ENCODE measurements at places on chromosomes 13 and 19. TPM values are rescaled to one million over a fixed set of nuclear protein-coding genes. Genes with fewer than 3 reads are reported as not detected.

The SHANK1 gene
- total RNA-seq: 6.5 TPM

The CPB2 gene
- not detected for total RNA-seq

The GMIP gene
- total RNA-seq: 18.5 TPM

The CNFN gene
- 4.1 TPM for total RNA-seq

The ZNF728 gene
- not detected for total RNA-seq

The TRAPPC2B gene
- total RNA-seq: 13.0 TPM

DNA sequence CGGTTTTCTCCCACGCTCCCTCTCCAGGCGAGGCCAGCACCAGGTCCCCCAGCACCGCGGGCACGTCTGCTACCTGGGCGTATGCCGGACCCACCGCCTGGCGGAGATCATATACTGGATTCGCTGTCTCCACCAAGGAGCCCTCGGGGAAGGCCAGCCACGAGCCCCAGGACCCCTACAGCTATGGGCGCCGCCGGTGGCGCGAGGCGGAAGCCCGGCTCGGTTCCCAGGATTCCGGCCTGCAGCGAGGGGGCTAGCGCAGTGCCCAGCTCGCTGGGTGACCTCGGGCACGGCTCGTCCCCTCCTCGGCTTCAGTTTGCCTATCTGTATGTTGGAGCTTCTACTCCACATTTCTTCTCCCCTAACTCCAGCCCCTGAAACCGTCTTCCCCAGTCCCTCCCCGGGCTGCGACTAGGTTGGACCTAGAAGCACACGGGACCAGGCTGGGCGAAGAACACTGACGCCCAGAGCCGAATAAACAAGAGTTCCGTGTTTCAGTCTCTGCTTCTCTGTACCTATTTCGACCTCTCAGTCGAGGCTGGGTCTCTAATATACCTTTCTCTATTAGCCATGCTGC is 749 bp upstream of the CPT1C start:
- H3K4me3 ChIP-seq: peak overlapping the region; percentile 96
- peaks cover 26% of the 10 kb centered on the region for H3K36me3 ChIP-seq
- peaks cover 43% of the 10 kb centered on the region for H3K4me1 ChIP-seq
- no peak for DNase-seq
- peak overlapping the region; percentile 79 for H3K27ac ChIP-seq

GRCh38 chr13:96835546-96835945 is 158.7 kb downstream of the OXGR1 start:
- H3K4me3 ChIP-seq: no peak overlapping the region
- peaks cover 5% of the 10 kb centered on the region for H3K4me1 ChIP-seq
- DNase-seq: no peak
- no peak overlapping the region for H3K27ac ChIP-seq
- H3K36me3 ChIP-seq: no peaks in the 10 kb centered on the region

DNA sequence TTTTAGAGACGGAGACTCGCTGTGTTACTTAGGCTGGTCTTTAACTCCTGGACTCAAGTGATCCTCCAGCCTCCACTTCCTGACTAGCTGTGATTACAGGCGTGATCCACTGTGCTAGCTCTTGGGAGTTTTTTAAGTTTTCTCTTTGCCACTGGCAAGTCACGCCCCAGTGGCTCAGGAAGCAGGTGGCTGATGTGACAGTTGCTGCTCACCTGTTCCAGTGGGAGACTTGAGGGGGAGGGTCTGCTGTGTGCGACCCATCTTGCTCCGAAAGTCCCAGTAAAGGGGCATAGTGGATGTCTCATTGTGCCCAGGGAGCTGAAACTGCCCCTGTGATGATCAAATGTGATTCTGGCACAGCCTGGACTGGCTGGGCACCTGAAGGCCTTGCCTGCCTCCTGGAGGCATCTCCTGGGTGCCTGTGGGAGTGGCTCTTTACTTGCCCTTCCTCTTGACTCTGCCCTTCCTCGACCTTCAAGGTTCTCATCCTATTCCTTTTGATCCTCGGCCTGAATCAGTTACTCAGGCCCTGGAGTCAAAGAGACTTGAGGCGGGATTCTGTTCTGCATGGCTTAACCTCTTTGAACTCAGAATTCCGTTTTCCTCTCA is 7.8 kb downstream of the SMARCA4 start:
- H3K27ac ChIP-seq: no peak overlapping the region
- H3K4me1 ChIP-seq: peaks cover 15% of the 10 kb centered on the region
- no peak for DNase-seq

- H3K27me3 ChIP-seq: peaks cover 6% of the 10 kb centered on the region
- H3K36me3 ChIP-seq: peaks cover 3% of the 10 kb centered on the region
- H3K4me1 ChIP-seq: no peaks in the 10 kb centered on the region
- no peak overlapping the region for H3K4me3 ChIP-seq
- H3K27ac ChIP-seq: no peak overlapping the region
Measured at GRCh38 chr13:19606152-19606551, 27.3 kb upstream of the MPHOSPH8 start.

GRCh38 chr13:24251525-24251924 is 57.9 kb upstream of the C1QTNF9 start:
- H3K36me3 ChIP-seq: peaks cover 7% of the 10 kb centered on the region
- H3K4me1 ChIP-seq: peaks cover 3% of the 10 kb centered on the region
- H3K27me3 ChIP-seq: peaks cover 6% of the 10 kb centered on the region
- H3K4me3 ChIP-seq: no peak overlapping the region
- H3K27ac ChIP-seq: no peak overlapping the region
- no peak for DNase-seq

- H3K27ac ChIP-seq: no peak overlapping the region
- no peaks in the 10 kb centered on the region for H3K27me3 ChIP-seq
- no peaks in the 10 kb centered on the region for H3K36me3 ChIP-seq
- no peak for DNase-seq
Measured at GRCh38 chr19:48303866-48304265, 21.5 kb upstream of the EMP3 start.

DNA sequence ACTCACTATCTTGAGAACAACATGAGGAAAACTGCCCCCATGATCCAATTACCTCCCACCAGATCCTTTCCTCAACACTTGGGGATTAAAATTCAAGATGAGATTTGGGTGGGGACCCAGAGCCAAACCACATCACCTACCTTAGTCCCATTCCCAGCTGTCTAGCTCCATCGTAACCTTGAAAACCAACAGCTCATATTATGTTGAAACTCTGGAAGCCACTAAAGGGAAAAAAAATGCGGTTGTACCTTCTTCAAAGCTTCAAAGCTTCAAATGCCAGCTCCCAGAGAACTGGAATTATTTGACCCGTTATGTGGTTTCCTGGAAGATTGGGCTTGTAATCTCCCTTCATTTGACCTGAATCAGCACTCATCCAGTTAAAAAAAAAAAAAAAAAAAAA is 223.1 kb upstream of the GPC6 start:
- H3K36me3 ChIP-seq: no peaks in the 10 kb centered on the region
- no peak for DNase-seq
- H3K27ac ChIP-seq: no peak overlapping the region

DNA sequence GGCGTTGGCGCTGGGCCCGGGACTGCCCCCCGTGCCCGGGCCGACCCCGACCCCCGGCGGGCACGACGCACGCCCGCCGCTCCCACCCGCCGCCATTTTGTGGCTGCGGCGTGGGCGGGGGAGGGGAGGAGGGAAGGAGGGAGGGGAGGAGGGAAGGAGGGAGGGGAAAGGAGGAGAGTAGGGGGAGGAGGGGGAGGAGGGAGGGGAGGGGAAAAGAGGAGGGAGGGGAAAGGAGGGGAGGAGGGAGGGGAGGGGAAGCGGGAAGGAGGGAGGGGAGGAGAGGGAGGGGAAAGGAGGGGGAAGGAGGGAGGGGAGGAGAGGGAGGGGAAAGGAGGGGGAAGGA is at the start of gene BTBD2:
Gene BTBD2 (minus strand): TSS at position 107 of the 343 bp plus-strand sequence. CDS start 11 bp downstream, at position 96.
- peaks cover 4% of the 10 kb centered on the region for H3K27me3 ChIP-seq
- H3K36me3 ChIP-seq: peaks cover 9% of the 10 kb centered on the region
- DNase-seq: no peak
- H3K27ac ChIP-seq: no peak within 1 kb of the TSS

DNA sequence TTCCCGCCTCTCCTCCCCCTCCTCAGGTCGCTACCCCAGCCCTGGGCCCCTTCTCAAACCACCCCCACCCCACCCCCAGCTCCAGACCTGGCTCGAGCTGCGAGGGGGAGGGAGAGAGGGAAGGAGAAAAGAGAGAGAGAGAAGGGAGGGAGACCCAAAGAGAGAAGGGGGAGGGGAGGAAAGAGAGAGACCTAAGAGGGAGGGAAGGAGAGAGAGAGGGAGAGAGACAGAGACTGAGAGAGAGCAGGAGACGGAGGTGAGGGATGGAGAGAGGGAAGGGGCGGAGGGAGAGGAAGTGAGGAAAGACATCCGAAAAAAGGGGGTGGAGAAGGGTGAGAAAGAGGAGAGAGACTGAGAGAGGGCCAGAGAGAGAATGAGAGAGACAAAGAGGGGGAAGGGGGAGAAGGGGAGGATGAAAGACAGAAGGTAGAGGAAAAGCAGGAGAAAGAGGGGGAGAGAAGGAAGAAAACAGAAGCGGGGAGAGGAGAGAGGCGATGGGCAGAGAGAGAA is 2.0 kb upstream of the SPACA6 start:
- H3K4me1 ChIP-seq: peaks cover 50% of the 10 kb centered on the region
- H3K27ac ChIP-seq: peak overlapping the region; percentile 77
- peaks cover 20% of the 10 kb centered on the region for H3K27me3 ChIP-seq
- peaks cover 32% of the 10 kb centered on the region for H3K36me3 ChIP-seq

GRCh38 chr19:29840066-29840950 is 28.5 kb downstream of the CCNE1 start:
- H3K4me1 ChIP-seq: no peaks in the 10 kb centered on the region
- H3K36me3 ChIP-seq: no peaks in the 10 kb centered on the region
- no peak overlapping the region for H3K27ac ChIP-seq
- H3K27me3 ChIP-seq: peaks cover 13% of the 10 kb centered on the region
- no peak overlapping the region for H3K4me3 ChIP-seq

DNA sequence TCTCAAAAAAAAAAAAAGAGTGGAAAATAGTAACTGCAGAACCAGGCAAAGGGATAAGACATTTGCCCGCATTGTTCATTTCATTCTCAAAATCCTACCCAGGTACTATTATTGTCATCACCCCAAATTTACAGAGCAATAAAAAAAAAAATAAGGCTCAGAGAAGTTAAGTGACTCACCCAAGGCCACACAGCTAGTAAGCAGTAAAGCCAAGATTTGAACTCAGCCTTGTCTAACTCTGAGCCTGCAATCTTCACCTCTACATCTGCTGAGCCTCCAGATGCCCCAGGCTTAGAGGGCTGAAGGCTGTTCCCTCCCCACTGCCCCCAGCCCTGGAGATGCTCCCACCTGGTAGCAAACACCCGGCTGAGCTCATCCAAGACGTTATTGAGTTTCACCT is 61.0 kb downstream of the UNC13A start:
- peaks cover 8% of the 10 kb centered on the region for H3K27me3 ChIP-seq
- no peak overlapping the region for H3K27ac ChIP-seq
- no peak for DNase-seq
- H3K4me3 ChIP-seq: no peak overlapping the region
- no peaks in the 10 kb centered on the region for H3K36me3 ChIP-seq

DNA sequence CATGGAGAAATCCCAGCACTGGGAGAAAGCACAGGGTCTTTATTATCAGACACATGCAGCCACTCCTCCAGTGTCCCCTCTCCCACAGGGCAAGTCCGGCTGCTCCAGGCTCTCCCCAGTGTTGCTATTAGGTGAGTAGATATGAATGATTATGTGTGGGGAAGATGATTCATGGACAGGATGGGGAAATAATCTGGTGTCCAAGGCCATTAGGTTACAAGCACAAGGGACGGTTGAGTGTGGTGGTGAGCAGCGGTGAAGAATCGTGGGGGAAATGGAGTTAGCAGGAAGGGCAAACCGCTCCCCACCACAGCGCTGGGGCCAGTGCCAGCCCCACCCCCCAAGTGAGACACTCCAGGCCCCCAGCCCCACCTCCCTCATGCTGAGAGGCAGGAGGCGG is 19.0 kb downstream of the CD177 start:
- no peak overlapping the region for H3K4me3 ChIP-seq
- peaks cover 1% of the 10 kb centered on the region for H3K27me3 ChIP-seq
- DNase-seq: no peak

DNA sequence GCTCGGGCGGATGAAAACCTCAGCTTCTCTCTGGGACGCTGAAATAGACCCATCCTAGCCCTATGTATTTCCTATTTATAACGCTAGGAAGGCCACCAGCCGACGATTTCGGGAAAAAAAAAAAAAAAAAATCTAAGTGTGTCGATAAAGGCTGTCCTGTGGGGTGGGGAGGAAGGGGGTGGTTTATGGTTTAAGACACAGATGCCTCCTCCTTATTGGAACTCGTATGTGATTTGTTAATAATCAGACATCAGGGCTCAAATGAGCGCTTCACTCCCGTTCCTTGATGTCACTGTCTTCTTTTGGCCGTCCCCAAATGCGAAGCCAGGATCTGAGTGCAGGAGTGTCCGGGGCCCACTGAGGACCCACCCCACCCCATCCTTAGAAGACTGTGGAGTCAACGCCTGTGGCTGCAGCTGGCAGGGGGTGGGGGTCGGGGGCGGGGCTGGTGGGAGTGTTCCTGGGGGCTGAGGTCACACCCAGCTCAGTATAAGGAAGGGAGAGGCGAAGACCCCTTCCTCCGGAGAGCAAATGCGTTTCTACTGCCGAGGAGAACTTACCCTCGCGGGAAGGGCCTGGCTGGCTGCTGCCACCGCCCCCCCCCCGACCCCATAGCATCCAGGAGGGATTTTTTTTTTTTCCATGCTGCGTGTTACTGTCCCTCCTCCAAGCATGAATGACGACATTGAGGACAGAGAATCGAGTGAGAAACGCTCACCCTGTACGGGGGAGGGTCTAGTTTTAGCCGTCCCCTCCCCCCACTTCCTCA is 971 bp downstream of the ATCAY start:
- no peak for DNase-seq
- H3K4me3 ChIP-seq: no peak overlapping the region
- H3K36me3 ChIP-seq: no peaks in the 10 kb centered on the region
- no peak overlapping the region for H3K27ac ChIP-seq
- peaks cover 13% of the 10 kb centered on the region for H3K4me1 ChIP-seq

GRCh38 chr13:51714663-51715168 is 89.2 kb downstream of the DHRS12 start:
- H3K27me3 ChIP-seq: peaks cover 2% of the 10 kb centered on the region
- DNase-seq: no peak
- H3K4me3 ChIP-seq: no peak overlapping the region
- no peaks in the 10 kb centered on the region for H3K4me1 ChIP-seq
- H3K36me3 ChIP-seq: no peaks in the 10 kb centered on the region

GRCh38 chr19:14369399-14370168 is 11.7 kb upstream of the ADGRE5 start:
- peaks cover 11% of the 10 kb centered on the region for H3K4me1 ChIP-seq
- H3K36me3 ChIP-seq: no peaks in the 10 kb centered on the region
- peak overlapping the region; percentile 68 for H3K27ac ChIP-seq
- H3K27me3 ChIP-seq: peaks cover 9% of the 10 kb centered on the region

GRCh38 chr13:36834299-36834698 is 15.3 kb downstream of the RFXAP start:
- no peak for DNase-seq
- no peak overlapping the region for H3K4me3 ChIP-seq
- H3K4me1 ChIP-seq: no peaks in the 10 kb centered on the region

- DNase-seq: peak; percentile 79
- H3K27me3 ChIP-seq: peaks cover 3% of the 10 kb centered on the region
- H3K4me3 ChIP-seq: peak within 1 kb of the TSS; percentile 99
Measured at GRCh38 chr19:44051650-44052402, at the start of gene ZNF223. TSS of gene ZNF223 (plus strand) at chr19:44052036. CDS start at chr19:44055177, 3,141 bp downstream.

GRCh38 chr19:14073925-14074838 is 1.6 kb downstream of the MISP3 start:
- no peak for DNase-seq
- peaks cover 12% of the 10 kb centered on the region for H3K27me3 ChIP-seq
- peaks cover 3% of the 10 kb centered on the region for H3K4me1 ChIP-seq
- no peak overlapping the region for H3K27ac ChIP-seq
- peak overlapping the region; percentile 90 for H3K4me3 ChIP-seq

GRCh38 chr13:20780317-20780716 is 6.6 kb upstream of the EEF1AKMT1 start:
- no peak overlapping the region for H3K4me3 ChIP-seq
- no peak for DNase-seq
- peaks cover 2% of the 10 kb centered on the region for H3K4me1 ChIP-seq
- H3K27me3 ChIP-seq: peaks cover 4% of the 10 kb centered on the region
- no peak overlapping the region for H3K27ac ChIP-seq

GRCh38 chr19:27751044-27751391 is 1461.9 kb downstream of the UQCRFS1 start:
- no peaks in the 10 kb centered on the region for H3K36me3 ChIP-seq
- peaks cover 4% of the 10 kb centered on the region for H3K4me1 ChIP-seq
- H3K4me3 ChIP-seq: no peak overlapping the region
- peaks cover 1% of the 10 kb centered on the region for H3K27me3 ChIP-seq
